ENCODE measurements at places on chromosomes 13 and 19. TPM values are rescaled to one million over a fixed set of nuclear protein-coding genes. Genes with fewer than 3 reads are reported as not detected.

DNA sequence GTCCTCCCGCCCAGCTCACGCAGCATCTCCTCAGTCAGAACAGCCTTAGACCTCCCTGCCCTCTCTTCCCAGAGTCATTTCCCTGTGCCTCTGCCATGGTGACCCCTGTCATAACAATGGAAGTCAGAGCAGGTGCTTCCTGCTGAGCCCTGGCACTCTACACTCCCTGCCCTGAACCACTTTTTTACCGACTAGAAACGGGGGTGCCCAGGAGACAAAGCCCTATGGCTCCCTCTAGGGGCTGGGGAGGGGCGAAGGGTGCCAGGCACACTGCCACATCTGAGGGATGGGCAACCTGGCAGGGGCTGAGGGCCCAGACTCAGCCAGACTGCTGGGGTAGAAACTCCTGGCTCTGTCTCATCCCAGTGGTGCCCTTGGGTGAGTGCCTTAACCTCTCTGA is 16.4 kb downstream of the ZNF574 start:
- DNase-seq: peak; percentile 67

- no peak for DNase-seq
Measured at GRCh38 chr19:58551577-58552471, 3.1 kb downstream of the CHMP2A start.

ZNF93 gene
- 34.8 TPM for total RNA-seq

- DNase-seq: no peak
Measured at GRCh38 chr13:87089391-87089790, 581.8 kb upstream of the SLITRK5 start.

DCT gene
- not detected for total RNA-seq
